ENCODE measurements at places on chromosomes 12 and 14. TPM values are rescaled to one million over a fixed set of nuclear protein-coding genes. Genes with fewer than 3 reads are reported as not detected.
A peak's percentile ranks its signal among the peaks of the same experiment; 100 is the strongest.

DNA sequence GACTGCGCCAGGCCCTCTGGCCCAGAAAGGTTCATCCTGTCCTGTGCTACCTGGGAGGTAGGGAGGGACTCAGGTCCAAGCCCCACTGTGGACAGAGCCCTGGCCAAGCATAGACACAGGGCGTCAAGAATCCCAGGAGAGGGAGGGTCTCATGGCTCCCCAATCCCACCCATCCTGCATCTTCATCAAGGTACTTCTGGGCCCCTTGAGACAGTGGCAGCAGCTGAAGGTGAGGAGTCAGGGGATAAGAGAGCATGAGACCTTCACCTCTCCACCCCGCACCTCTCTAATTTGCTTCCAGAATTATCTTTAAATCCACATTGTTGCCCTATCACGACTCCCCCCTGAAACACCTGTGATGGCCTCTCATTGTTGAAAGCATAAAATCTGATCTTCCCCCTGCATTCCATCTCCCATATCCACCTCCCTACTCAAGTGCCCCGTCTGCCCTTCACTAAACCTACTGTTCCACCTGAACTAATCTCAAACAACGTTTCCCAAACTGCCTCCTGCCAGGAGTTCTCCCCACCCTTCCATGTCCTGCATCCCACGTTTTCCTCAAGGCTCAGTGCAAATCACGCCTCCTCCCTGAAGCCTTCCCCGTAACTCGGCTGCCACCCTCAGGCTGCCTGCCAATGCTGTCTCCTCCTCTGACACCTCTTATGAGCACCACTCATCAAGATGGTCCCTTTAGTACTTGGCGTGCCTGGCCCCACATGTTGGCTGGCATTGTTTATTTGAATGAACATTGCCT, 27.1 kb downstream of the KRT18 start:
- H3K27ac ChIP-seq = no peak overlapping the region
- H3K4me1 ChIP-seq = no peaks in the 10 kb centered on the region
- H3K27me3 ChIP-seq = peaks cover 26% of the 10 kb centered on the region

GRCh38 chr12:21276826-21277225, 57.9 kb downstream of the SLCO1A2 start:
- H3K4me3 ChIP-seq = no peak overlapping the region
- no peaks in the 10 kb centered on the region for H3K4me1 ChIP-seq
- H3K27ac ChIP-seq = no peak overlapping the region
- no peaks in the 10 kb centered on the region for H3K36me3 ChIP-seq

- H3K4me3 ChIP-seq = no peak overlapping the region
- no peak overlapping the region for H3K27ac ChIP-seq
- no peak for DNase-seq
- no peaks in the 10 kb centered on the region for H3K36me3 ChIP-seq
These were observed 933.9 kb downstream of the SLC16A7 start for GRCh38 chr12:60529723-60530122.

DNA sequence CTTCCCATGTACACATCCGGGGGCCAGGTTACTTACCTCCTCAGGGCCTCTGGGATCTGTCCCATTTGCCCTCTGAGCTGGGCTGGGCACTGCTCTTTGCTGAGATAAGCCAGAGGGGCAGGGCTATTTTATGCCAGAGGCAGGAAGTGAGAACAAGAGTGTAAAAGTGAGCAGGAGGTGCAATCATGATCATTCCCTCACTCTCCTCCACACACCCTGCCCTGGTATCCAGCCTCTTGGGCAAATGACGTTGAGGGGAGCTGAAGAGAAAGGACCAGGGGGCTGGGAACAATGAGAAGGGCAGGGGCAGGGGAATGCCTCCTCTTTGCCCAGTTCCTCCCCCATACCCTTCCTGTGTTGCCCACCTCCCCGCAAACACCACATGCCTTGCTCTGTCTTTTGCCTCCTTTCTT, 4.2 kb downstream of the LPAR5 start:
- DNase-seq = peak; percentile 42
- H3K4me1 ChIP-seq = peaks cover 68% of the 10 kb centered on the region
- H3K27me3 ChIP-seq = no peaks in the 10 kb centered on the region
- peaks cover 4% of the 10 kb centered on the region for H3K36me3 ChIP-seq
- peak overlapping the region; percentile 100 for H3K27ac ChIP-seq
- H3K4me3 ChIP-seq = peak overlapping the region; percentile 78

DNA sequence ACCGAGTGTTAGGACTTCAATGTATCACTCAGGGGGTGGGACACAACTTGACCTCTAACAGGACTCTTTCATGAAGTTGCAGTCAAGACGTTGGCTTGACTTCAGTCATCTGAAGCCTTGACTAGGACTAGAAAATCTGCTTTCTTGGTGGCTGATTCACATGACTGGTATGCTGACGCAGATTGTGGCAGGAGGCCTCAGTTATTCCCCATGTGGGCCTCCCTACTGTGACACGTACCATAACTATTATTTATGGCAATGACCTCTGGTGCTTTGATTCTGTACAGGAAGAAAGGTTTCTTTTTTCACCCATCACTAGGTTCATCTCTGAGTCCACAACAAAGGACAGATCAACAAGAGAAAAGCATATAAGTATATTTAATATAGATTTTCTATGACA, 270.4 kb downstream of the NEDD1 start:
- no peaks in the 10 kb centered on the region for H3K4me1 ChIP-seq
- H3K36me3 ChIP-seq = no peaks in the 10 kb centered on the region

The RDH16 gene
- 0.34 TPM for total RNA-seq

All from activated CD8-positive, alpha-beta T cell treated with anti-CD3 and anti-CD28 coated beads for 36 hours (primary cell).